ENCODE measurements at places on chromosomes 6 and 20. TPM values are rescaled to one million over a fixed set of nuclear protein-coding genes. Genes with fewer than 3 reads are reported as not detected.
A peak's percentile ranks its signal among the peaks of the same experiment; 100 is the strongest.

DNA sequence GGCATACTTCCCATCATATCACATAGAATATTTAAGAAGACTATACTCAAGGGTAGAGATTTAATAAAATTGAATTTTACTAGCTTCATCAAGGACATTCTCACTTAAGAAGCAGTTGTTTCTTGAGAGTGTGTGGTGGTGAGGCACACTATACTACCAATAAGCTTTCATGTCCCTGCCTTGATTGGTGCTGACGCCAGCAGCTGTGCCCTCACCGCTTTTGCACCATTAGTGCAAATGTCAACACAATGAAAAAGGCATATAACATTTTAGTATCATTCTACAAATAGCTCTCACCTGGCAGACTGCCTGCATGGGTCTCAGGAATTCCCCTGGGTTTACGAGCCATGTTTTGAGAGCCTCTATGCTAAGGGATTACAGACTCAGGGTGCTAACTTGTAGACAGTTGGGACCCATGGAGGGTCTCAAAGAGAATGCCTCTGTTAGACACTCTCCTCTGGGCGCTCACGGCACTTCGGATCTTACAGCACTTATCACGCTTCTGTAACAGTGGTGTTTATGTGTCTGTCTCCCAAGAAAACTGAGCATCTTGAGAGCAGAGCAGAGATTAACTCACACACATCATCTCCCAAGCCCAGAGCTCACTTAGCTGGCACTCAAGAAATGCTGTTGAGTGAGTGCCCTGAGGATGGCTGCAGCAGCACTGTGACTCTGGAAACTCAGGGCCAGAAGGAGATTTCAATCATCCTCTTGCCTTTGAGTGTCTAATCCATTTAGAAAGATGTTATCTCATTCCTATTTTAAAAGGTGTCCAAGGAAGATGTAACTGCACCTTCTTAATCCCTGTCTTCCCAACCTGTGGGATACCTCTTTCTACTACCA, 143.3 kb upstream of the GPR6 start:
- no peak for DNase-seq

DNA sequence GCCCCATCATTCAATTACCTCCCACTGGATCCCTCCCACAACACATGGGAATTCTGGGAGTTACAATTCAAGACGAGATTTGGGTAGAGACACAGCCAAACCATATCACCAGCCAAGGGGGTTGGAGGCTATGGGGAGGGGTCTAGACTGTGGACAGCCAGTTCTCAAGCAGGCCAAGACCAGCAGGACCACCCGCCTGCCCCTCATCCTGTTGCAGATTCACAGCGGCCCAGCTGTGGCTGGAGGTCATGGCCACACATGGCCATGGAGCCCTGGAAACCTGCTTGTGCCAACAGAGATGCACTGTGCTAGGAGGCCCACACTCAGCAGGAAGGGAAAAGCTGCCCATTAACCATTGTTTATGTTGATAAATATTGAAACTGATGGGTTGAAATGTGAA, 240.5 kb downstream of the TTLL2 start:
- no peak for DNase-seq

DNA sequence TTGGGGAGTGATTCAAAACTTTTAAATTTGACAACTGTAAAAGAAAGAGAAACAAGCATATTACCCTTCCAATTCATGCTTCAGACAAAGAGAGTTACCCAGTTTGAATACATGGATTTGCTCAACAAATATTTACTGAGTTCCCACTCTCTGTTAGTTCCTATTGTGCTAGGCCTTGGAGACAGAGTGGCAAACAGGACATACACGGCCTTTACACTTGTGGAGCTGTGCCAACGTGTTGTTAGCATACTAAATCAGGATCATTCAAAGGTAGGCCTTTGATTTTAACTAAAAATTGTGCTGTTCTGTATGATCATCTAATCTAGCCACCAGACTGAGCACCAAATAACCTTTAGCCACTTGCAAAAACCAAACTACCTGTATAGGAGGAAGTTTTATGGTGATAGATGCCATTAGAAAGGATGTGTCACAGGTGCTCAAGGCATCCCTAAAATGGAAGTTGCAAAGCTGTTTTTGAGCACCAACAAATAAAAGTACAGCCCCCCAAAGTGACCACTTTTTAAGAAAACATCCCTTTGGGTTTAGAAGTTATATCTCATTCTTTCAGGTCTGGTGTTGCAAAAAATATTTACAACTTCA, 84.5 kb downstream of the CHD6 start:
- DNase-seq: no peak

DNA sequence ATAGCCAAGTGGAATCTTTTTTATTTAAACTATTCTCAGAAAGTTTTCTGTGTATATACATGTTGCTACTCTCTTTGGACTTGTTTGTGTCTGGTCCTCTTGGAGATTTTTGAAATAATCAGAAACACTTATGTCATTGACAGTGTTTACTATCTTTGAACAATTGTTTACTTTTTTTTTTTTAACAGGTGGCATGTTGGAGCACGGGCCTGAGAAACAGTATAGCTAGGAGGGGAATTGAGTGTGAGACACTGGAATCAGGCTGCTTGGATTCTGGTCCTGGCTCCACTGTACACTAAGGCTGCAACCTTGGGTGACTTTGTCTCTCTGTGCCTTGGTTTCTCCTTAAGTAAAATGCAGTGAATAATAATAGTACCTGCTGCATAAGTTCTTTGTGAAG, 279.6 kb downstream of the PRL start:
- DNase-seq: no peak

GSTA3 gene
- not detected for total RNA-seq

TNF gene
- total RNA-seq: 0.42 TPM

- DNase-seq: peak; percentile 64
Measured at GRCh38 chr6:19873031-19873430, 35.9 kb downstream of the ID4 start.

- peak; percentile 41 for DNase-seq
Measured at GRCh38 chr6:136784910-136785746, 7.1 kb downstream of the MAP3K5 start.

NFKBIE gene
- total RNA-seq: 10.5 TPM

- DNase-seq: no peak
Measured at GRCh38 chr6:27977387-27977786, 20.3 kb downstream of the OR2B6 start.

ANKEF1 gene
- total RNA-seq: 1.3 TPM

MYMX gene
- total RNA-seq: not detected
